ENCODE measurements at places on chromosomes 2 and 18.

GRCh38 chr18:63379639-63379962 lies 12.6 kb upstream of the KDSR start:
- DNase-seq, result no peak

- no peak for DNase-seq
Measured at GRCh38 chr2:160472839-160473251, 20.8 kb downstream of the RBMS1 start.

DNA sequence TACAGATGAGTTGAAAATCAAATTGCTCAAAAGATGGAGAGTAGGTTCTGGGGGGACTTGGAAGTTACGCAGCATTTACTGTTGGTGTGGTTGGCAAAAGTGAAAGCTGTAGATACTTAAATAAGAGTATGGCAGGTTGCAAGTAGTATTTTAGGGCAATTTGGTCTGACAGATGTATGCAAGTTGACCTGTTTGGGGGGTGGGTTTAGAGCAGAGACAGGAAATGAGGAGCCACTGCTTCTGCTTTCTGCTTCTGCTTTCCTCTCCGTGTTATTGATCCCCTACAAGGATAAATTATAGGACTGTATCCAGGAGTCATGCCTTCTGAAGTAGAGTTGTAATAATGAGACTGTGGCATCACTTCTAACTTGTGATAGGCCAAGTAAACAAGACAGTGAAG lies 71.2 kb downstream of the EPAS1 start:
- DNase-seq, result no peak

GRCh38 chr2:182291296-182291695 lies 135.5 kb downstream of the PDE1A start:
- DNase-seq, result no peak

DNA sequence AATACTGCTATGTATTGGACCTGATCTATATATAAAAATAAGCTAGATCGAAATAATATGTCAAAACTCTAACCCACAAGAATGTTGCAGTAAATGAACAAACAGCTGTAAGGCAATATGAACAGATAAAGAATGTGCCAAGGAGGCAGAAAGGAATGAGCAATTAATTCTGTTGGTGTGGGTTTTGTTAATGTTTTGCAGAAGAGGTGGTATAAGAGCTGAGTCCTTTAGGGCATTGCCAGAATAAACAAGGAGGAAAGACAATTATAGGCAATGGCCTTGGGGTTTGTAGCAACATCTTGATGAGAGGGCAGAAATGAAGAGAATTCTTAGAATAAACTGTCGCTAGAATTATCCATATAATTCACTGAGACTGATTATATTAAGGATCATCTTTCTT lies 240.9 kb upstream of the GULP1 start:
- DNase-seq, result no peak

- no peak for DNase-seq
Measured at GRCh38 chr18:46373131-46373530, 268.9 kb downstream of the HAUS1 start.

DNA sequence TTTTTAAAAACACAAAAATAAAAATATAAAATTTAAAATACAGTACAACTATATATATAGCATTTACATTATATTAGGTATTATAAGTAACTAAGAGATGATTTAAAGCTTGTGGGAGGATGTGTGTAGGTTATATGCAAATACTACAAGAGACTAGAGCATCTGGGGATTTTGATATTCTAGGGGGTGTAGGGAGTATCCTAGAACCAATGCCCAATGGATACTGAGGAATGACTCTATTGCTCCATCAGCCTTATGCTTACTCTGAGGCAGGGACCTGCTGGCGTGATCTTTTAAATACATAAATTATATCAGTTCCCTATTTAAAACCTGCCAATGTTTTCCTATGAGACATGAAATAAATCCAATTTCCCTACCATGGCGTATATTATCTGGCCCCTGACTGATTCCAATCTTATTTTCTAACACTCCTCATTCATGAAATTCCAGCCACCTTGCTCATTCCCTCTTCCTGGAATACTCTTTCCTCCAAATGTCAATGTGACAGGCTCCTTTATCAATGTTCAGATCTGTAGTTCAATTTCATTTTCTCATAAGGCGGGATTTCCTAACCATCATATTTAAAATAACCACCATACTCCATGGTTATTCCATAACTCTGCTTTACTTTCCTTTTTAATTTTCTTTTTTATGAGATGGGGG lies 22.2 kb downstream of the SP3 start:
- no peak for DNase-seq
